ENCODE measurements at places on chromosomes 4 and X. TPM values are rescaled to one million over a fixed set of nuclear protein-coding genes. Genes with fewer than 3 reads are reported as not detected.

AWAT2 gene
- not detected for polyA plus RNA-seq

FRMPD3 gene
- 0.53 TPM for polyA plus RNA-seq

SPIN2B gene
- polyA plus RNA-seq = 20.4 TPM

FGD1 gene
- 1.1 TPM for polyA plus RNA-seq

TMEM156 gene
- 1.5 TPM for polyA plus RNA-seq

ADH1A gene
- polyA plus RNA-seq = not detected

SMIM10L2A gene
- 0.73 TPM for polyA plus RNA-seq

UGT2B15 gene
- not detected for polyA plus RNA-seq

CPZ gene
- polyA plus RNA-seq = not detected

MAGEA2B gene
- polyA plus RNA-seq = not detected

GPR50 gene
- polyA plus RNA-seq = not detected

HMGN5 gene
- 38.0 TPM for polyA plus RNA-seq

OGT gene
- polyA plus RNA-seq = 84.1 TPM

TMPRSS11E gene
- polyA plus RNA-seq = not detected

RBPJ gene
- polyA plus RNA-seq = 51.3 TPM

HSFX1 gene
- not detected for polyA plus RNA-seq

MAN2B2 gene
- 7.7 TPM for polyA plus RNA-seq

ZNF674 gene
- 4.7 TPM for polyA plus RNA-seq

TBCK gene
- polyA plus RNA-seq = 9.1 TPM

CPE gene
- polyA plus RNA-seq = 852 TPM

GLRA3 gene
- polyA plus RNA-seq = 18.9 TPM

PTTG2 gene
- polyA plus RNA-seq = not detected

XPNPEP2 gene
- polyA plus RNA-seq = not detected

SSX3 gene
- polyA plus RNA-seq = 0.32 TPM

NPNT gene
- 0.55 TPM for polyA plus RNA-seq

FABP2 gene
- 0.38 TPM for polyA plus RNA-seq

SORBS2 gene
- polyA plus RNA-seq = 0.74 TPM

SMIM9 gene
- polyA plus RNA-seq = not detected

SLC16A2 gene
- polyA plus RNA-seq = 2.4 TPM

CSAG2 gene
- polyA plus RNA-seq = not detected

MAGEE2 gene
- not detected for polyA plus RNA-seq

ODAM gene
- polyA plus RNA-seq = not detected

HTR2C gene
- 0.36 TPM for polyA plus RNA-seq

TKTL2 gene
- not detected for polyA plus RNA-seq

RTL5 gene
- polyA plus RNA-seq = 3.5 TPM

EVC2 gene
- 0.21 TPM for polyA plus RNA-seq

PDE6B gene
- polyA plus RNA-seq = 0.53 TPM

EVC gene
- polyA plus RNA-seq = not detected

MAGEB17 gene
- polyA plus RNA-seq = not detected

TTC29 gene
- polyA plus RNA-seq = not detected

GYPB gene
- 2.5 TPM for polyA plus RNA-seq

CC2D2A gene
- 13.7 TPM for polyA plus RNA-seq

FAM47A gene
- not detected for polyA plus RNA-seq

MAGIX gene
- polyA plus RNA-seq = not detected

NSG1 gene
- 1,066 TPM for polyA plus RNA-seq

KDM6A gene
- polyA plus RNA-seq = 3.9 TPM

GLRA2 gene
- polyA plus RNA-seq = 0.97 TPM

KIAA1210 gene
- not detected for polyA plus RNA-seq

CPLX1 gene
- 6.8 TPM for polyA plus RNA-seq

USP17L30 gene
- not detected for polyA plus RNA-seq

EBP gene
- 134 TPM for polyA plus RNA-seq

HS6ST2 gene
- polyA plus RNA-seq = 53.7 TPM

PGAM4 gene
- polyA plus RNA-seq = not detected

NHSL2 gene
- 3.0 TPM for polyA plus RNA-seq

Measured in Purkinje cell (primary cell).